Thyroid gland (tissue), 4 donors: ENCODE measurements at places on chromosomes 5 and 9. TPM values are rescaled to one million over a fixed set of nuclear protein-coding genes. Genes with fewer than 3 reads are reported as not detected.

DNA sequence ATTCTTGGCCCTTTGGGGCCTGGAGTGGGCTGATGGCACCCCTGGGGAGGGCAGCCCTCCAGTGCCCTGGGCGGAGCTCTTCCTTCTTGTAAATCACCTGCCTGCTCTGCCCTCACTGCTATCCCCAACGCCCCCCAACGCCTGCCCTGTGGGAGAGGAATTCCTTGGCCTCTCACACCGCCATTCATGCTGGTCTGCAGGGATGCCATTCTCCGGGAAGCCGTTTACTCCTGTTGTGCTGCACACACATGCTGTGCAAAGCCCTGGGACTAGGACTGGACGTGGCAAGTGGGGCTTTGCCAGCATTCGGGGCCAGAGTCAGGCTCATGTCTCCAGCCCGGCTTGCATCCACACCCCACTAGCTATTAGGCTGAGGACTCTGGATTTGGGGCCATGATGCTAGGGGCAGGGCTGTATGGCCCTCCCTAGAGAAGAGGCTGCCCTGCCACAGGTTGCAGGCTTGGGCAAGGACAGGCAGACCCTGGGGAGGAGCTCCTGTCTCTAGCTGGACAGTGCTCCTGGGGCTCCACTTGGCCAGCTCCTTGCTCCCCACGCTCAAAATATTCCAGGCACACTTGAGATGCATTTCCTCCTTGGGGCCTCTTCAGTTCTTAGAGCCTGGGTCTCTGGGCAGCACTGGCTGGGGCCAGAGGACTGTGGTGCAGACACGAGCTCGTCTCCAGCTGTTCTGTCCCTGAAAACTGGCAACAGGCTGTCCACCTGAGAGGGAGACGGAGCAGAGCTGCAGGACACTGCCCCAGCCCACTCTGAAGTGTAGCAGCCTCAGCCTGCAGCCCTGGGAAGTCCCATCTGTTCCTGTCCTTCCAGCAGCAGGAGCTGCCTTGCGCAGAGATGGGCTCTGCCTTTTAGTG is 226.9 kb downstream of the CACNA1B start:
- no peak for DNase-seq

DNA sequence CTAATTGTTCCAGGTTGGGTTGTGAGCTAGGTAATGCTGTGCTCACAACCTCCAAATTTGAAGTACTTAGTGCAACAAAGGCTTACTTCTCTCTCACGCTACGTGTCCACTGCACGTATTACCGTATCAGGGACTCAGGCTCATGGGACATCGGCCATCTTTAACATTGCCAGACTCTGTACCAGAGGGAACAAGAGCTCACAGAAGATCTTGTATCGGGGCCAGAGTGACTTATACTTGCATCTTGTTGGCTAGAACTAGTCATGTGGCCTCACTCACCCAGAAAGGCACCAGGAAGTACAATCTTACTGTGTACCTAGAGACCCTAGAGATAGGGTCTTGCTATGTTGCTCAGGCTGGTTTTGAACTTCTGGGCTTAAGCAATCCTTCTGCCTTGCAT is 81.1 kb upstream of the KLF9 start:
- no peak for DNase-seq

DNA sequence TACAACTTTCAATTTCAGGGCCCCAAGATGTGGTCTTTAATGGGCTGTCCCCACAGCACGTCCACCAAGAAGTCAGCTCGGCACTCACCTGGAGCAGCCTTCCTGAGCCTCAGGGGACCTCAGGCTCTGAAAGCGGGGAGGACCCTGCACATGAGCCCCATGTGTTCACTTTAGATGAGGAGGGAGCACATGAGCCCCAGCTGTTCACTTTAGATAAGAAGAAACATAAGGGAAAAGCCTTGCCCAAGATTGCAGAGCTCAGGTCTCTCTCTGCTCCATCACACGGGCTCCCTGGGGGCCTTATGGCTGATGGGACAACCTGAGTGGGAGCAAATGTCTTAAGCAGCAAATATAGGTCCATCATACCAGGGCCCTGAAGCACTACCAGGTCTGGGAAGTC is 56.4 kb downstream of the NIPSNAP3B start:
- DNase-seq: no peak

- DNase-seq: no peak
These were observed 372.2 kb downstream of the ZSWIM6 start for GRCh38 chr5:61704289-61704688.

GRCh38 chr5:84181093-84181492 is 203.6 kb downstream of the EDIL3 start:
- DNase-seq: no peak

- no peak for DNase-seq
These were observed 84.7 kb downstream of the FEM1C start for GRCh38 chr5:115459855-115460341.

- DNase-seq: no peak
These were observed 28.2 kb downstream of the MTRR start for GRCh38 chr5:7897014-7897600.

DNA sequence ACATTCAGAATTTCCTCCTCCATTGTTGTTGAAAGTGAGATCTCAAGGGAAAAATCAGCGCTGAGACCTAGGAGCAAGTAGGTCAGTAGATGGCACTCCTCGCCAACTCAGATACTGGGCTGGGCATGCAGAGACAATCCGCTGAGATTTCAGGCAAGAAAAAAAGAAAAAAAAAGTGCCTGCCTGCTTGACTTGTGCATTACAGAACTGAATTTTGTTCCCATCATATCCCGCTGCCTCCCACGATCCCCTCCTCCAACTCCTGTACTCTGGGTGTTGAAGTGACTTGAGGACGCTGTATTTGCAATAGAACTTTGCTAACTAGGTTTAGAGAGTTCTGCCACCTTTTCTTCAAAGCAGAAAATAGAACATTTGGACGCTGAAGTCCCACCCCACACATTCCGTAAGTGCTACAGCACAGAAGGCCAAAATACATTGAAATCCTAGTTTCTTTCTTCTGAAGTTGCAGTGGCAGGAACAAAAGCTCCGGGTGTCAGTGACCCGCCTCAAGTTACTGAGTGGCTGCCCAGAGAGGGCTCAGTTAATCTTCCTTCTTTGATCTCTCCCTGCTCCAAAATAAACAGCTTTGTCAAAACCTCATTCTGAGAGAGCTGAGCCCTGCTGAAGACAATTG is 265.8 kb downstream of the MLLT3 start:
- DNase-seq: peak; percentile 85

DNA sequence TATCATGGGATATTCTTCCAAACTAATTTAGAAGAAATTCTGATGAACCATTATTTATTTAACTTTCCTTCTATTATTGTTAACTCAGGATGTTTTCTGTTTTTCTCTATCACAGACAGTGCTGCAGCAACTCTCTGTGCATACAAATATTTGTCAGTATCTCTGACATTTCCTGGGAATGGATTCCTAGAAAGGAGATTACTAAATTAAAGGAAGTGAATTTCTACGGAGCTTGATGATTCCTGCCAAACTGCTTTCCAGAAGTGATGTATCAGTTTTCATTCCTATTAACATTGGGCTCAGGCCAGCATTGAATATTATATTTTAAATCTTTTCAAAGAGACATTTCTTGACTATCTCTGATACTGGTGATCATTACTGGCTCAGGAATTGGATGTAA is 26.0 kb upstream of the MAST4 start:
- no peak for DNase-seq

- DNase-seq: no peak
These were observed 70.5 kb downstream of the APBA1 start for GRCh38 chr9:69601698-69602097.

DNA sequence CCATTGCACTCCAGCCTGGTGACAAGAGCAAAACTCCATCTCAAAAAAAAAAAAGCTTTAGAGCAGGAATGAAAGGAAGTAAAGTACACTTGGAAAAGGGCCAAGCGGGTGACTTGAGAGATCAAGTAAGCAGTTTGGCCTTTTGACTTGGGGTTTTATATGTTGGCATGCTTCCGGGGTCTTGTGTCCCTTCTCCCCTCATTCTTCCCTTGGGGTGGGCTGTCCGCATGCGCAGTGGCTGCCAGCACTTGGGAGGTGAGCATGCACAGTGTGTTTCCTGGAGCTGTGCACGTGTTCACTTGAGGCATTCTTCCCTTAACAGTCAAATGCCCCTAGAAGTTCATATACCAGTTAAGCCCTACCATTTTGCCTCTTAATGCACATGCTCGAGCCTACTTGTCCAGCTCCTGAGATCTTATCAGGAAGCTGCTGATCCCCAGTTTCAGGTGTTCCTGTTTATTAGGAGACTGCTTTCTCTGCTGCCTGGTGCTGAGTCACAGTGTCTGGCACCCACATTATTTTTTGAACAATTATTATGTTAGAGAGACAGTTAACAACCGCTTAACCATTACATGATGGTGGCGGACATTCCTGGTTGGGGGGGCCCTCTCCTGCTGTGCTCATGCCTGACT is 32.6 kb upstream of the PRRC2B start:
- peak; percentile 86 for DNase-seq

GRCh38 chr5:179804555-179804947 is 2.1 kb downstream of the MGAT4B start:
- DNase-seq: no peak

DNA sequence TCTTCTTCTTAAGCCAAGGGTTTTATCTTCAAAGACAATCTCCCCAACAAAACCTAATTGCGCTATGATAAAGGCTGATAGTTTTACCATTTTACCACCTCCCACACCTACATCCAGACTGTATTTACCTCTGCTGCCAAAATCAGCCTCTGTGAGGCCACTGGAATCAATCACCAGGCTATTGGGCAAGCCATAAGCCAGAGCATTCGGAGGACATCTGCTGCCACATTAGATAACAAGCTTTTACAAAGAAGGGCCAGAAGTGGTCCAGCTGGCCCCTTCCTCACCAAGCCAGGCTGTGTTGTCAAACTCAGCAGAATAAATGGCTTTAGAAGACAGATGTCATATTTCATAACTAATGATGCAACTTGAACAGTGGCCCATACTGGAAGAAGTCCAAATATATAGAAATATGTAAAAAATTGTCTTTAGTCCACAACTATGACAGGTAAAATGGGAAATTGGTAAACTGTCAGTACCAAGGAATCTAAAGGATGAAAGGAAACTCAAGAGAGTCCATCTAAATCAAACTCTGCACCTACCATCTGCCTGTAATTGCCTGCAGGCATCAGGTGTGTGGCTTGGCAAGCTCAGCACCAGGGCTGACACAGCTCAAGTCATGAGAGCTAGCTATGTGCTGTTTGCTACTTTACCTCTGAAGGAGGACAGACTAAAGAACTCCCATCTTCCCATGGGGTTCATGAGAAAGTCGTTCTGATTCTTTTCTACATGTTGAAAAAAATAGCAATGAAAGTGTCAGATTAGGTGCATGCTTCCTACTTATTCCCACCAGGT is 16.1 kb downstream of the SLC45A2 start:
- no peak for DNase-seq

DNA sequence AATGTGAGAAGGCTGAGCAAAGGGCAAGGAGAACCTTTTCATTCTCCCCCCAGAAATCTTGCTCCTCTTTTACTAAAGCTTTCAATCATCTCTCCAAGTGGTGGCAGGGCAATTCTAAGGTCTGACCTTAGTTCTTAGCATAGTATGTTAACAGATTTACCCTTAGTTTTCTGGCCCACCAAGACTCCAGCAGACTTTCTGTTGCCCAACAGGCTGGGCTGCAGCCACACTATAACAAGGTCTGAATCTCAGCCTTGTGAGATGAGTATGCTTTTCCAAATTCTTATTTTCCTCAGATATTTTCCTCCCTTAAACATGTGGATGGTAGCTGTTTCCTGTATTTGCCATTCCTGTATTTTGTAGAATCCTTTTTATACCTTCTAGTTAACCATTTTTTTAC is 69.5 kb downstream of the NIPBL start:
- no peak for DNase-seq

DNA sequence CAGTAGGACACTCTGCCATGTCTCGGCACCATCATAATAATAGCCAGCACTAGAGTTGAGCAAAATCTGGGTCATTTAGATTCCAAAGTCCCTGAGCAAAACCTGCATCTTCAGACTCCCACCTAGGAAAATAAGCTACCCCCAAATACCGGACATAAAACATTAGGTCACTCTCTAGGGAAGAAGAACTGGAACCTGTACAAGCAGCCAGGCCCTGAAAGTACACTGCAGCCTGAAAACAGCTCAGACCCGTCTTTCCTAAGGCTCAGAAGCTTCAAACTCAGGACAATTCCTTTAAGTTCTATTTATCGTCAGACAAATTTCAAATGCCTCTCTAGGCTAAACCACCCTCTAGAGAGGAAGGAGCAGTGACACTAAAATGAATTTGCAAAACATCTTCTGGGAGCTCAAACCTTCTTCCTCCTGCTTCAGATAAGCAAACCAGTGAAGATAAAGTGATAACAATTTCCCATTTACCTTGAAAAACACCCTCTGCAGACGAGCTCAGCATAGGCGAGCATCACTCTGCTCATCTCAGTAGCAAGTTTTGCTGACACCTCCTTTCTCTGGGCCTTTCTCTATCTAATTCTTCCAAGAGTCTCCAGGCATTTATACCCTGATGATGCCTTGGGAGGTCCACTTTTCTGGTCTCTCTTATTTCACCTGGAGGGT is 34.0 kb downstream of the ADAM19 start:
- DNase-seq: no peak

GRCh38 chr9:135898634-135899407 is 8.5 kb downstream of the CAMSAP1 start:
- DNase-seq: no peak

DNA sequence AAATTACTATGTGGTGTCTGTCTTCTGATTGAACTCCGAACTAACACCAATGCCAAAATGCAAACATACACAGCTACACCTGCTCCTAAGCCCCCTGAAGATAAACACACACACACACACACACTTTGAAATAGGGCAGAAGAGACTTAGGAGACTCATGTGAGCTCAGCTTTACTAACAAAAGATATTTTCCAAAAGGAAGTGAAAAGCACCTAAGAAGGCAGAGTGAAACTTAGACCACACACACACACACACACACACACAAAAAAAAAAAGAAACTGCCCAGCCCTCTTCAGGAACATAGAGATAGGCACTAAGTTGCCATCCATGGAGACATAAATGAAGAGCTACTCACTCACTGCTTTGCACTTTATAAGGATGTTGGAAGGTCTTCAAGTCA is 45.2 kb upstream of the APC start:
- no peak for DNase-seq

GRCh38 chr9:123678038-123678877 is 251.7 kb downstream of the DENND1A start:
- DNase-seq: no peak

- DNase-seq: peak; percentile 84
These were observed 26.9 kb upstream of the EEIG1 start for GRCh38 chr9:128007566-128008138.

- no peak for DNase-seq
These were observed 1997.7 kb downstream of the MAT2B start for GRCh38 chr5:165502893-165503691.

Gene SH2D3C
- 18.2 TPM for total RNA-seq

Gene ZBTB26
- total RNA-seq: 13.2 TPM

Gene RELL2
- total RNA-seq: 5.5 TPM

Gene ADCY2
- 1.3 TPM for total RNA-seq

Gene NRG2
- 2.9 TPM for total RNA-seq

Gene IRX2
- total RNA-seq: 3.6 TPM

Gene NTNG2
- 0.44 TPM for total RNA-seq

Gene UBAC1
- total RNA-seq: 56.2 TPM

Gene DNM1
- 5.6 TPM for total RNA-seq

Gene ADAMTS12
- 1.3 TPM for total RNA-seq

Gene COL5A1
- total RNA-seq: 4.8 TPM

Gene PLAC8L1
- total RNA-seq: not detected

Gene KIF4B
- not detected for total RNA-seq

Gene GDNF
- not detected for total RNA-seq

Gene SLC27A6
- 0.88 TPM for total RNA-seq

Gene SPATA31E1
- total RNA-seq: under 0.01 TPM
